Suprapubic skin (tissue), 4 donors: ENCODE measurements at places on chromosomes 1 and 21. TPM values are rescaled to one million over a fixed set of nuclear protein-coding genes. Genes with fewer than 3 reads are reported as not detected.

GRCh38 chr1:22105611-22106207 is 37.2 kb downstream of the WNT4 start:
- DNase-seq = no peak

DNA sequence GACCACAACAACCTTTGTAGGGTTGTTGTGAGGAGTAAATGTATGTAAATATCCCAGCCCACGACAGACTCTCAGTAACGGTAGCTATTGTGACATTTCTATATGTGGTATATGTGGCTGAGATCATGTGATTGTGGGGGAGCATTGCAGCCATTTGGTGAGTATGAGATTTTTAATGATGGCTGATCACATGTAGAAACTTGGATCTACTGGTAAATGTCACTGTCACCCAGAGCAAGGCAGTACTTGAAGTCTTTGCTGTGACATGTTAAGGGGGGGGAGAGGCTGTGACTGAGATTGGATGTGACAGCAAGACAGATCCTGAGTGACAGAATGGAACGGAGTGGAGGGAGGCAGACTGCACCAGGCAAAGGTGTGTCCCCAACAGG is 23.9 kb upstream of the MEF2D start:
- no peak for DNase-seq

The ITLN2 gene
- total RNA-seq = not detected

GRCh38 chr21:14480411-14481031 is 65.6 kb downstream of the SAMSN1 start:
- no peak for DNase-seq

The ADAM30 gene
- total RNA-seq = not detected

The UBL4B gene
- total RNA-seq = 0.48 TPM

GRCh38 chr1:66041654-66042053 is 249.0 kb downstream of the PDE4B start:
- DNase-seq = no peak

DNA sequence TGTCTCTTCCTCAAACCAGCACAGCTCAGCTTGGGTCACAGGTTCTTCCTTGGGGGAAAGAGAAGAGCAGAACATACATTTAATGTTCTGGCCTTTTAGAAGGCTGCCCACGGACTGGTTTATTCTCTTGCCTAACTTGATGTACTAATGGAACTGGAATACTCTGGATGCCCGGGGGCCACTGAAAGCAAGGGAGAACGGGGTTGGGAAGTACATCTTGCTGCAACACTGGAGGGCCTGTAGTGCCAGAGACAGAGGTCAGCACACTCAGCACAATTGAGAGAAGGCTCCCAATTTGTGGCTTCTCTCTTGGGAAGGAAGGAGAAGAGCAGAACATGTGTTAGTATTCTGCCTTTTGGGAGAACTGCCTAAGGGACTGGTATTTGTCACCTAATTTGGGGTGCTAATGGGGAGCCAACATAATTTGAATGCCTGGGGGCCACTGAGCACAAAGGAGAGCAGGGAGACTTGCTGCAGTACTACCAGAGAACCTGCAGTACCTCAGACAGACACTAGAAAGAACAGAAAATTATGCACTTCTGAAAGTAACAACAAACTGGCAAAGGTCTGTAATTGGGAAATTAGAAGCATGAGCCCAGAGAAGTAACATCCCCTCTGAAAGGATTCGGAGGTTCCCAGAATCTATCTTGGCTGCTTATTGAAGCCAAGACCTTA is 14.1 kb downstream of the ZNF691 start:
- DNase-seq = no peak
